ENCODE measurements at places on chromosomes 11 and 22. TPM values are rescaled to one million over a fixed set of nuclear protein-coding genes. Genes with fewer than 3 reads are reported as not detected.

Gene APOBEC3C
- 3.2 TPM for total RNA-seq

Gene OR52K1
- not detected for total RNA-seq

DNA sequence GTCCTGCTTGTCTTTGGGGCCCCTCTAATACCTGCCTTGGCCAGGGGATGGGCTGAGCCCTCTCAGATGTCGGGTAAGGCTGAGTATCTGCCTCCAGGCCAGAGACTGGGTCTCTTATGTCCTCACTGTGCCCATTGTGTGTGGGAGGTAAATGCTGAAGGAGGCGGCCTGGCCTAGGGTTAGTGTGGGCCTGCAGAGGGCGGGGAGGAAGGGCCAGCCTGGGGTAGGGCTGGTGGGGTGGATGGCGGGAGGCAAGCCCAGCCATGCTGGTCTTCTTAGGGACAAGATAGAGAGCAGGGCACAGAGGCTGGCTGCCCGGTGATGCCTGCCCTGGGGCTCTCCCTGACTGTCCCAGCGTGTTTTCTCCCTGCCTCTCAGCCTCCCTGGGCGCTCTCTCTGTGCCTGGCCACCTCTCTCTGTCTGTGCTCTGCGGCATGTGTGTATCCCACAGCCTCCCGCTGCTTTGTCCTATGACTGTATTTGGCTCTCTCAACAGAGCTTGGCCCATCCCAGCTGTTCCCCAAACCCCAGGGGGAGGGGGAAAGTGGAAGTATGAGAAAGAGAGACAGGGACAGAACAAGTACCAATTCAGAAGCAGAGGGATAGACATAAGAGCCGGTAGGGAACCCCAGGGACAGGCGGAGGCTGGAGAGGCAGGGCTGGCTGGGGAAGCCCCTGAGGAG lies 57.0 kb downstream of the PDE2A start:
- no peak for DNase-seq

Gene OR5B3
- total RNA-seq: not detected

GRCh38 chr11:16086229-16086819 lies 270.0 kb downstream of the SOX6 start:
- DNase-seq: no peak

- no peak for DNase-seq
Observed at GRCh38 chr11:120130176-120130980, 7.5 kb downstream of the TRIM29 start.

GRCh38 chr11:95897731-95898130 lies 26.2 kb downstream of the MTMR2 start:
- DNase-seq: no peak

All from SJSA1 (cell line).